ENCODE measurements at places on chromosomes 5 and 9. TPM values are rescaled to one million over a fixed set of nuclear protein-coding genes. Genes with fewer than 3 reads are reported as not detected.

GRCh38 chr5:77937015-77937908, 161.1 kb upstream of the TBCA start:
- no peak for DNase-seq

Gene TRIM36
- 3.5 TPM for total RNA-seq

GRCh38 chr5:179679014-179679674, 1.7 kb downstream of the CBY3 start:
- DNase-seq, result peak; percentile 58

- no peak for DNase-seq
Measured at GRCh38 chr5:69415584-69415958, 655 bp downstream of the MARVELD2 start.

GRCh38 chr9:18805386-18805785, 227.6 kb downstream of the SAXO1 start:
- DNase-seq, result no peak

DNA sequence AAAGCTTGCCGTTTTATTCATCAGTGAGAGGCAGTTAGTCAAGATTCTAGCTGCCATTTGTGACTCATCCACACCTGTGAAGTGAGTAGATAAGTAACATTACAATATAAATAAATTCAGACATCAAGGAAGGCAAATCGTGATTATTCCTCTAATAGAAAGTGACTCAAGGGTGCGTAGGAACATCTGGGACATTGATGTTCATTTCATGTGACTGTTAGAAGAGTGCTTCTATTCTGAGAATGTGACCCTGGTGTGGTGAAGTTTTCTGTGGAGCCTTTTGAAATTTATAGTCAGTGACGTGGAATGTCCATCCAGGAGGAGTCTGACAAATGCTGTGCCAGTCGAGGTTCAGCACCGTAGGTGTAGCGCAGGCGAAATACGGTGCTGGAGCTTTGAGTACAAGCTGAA, 48.4 kb upstream of the FAM240B start:
- no peak for DNase-seq

GRCh38 chr5:1883120-1883924, 597 bp upstream of the IRX4 start:
- DNase-seq, result no peak

DNA sequence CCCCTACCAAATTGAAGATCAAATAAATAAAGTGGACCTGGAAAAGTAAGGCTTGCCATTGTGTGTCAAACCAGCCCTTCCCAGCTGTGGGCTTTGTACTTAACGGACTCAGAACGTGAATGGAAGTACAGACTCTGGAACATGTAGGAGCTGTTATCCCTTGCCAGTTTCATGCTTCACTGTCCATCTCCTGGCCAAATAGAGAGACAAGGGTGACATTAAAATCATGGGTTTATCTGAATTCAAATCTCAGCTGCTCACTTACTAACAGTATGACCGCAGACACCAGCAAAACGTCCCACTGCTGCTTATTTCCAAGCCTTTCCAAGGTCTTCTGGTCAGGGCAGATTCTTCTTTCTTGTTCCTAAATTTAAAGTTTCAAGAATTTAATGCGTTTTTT, 52.2 kb downstream of the EXOSC2 start:
- DNase-seq, result no peak

- no peak for DNase-seq
Measured at GRCh38 chr5:62299101-62299500, 6.9 kb upstream of the KIF2A start.

Gene SMARCA2
- total RNA-seq, result 64.2 TPM

Gene GPR151
- total RNA-seq, result not detected

DNA sequence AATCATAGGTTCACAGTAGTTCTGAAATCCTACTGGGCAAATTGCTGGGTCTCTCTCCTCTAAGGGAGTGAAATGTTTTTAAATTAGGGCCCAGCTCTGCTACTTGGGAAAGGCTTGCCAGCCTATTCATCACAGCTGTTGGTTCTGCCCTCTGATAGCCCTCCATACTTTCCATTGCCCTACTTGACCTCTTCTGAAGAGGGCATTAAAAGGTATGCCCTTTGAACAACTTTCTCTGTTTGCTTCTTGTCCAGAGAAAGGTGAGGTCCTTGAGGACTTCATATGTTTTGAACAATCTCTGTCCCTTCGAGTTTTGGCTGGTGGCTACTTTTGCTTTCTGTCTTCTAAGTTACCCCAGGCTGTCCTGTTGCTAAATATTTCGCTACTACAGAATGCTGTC, 62.3 kb upstream of the JAK2 start:
- no peak for DNase-seq

DNA sequence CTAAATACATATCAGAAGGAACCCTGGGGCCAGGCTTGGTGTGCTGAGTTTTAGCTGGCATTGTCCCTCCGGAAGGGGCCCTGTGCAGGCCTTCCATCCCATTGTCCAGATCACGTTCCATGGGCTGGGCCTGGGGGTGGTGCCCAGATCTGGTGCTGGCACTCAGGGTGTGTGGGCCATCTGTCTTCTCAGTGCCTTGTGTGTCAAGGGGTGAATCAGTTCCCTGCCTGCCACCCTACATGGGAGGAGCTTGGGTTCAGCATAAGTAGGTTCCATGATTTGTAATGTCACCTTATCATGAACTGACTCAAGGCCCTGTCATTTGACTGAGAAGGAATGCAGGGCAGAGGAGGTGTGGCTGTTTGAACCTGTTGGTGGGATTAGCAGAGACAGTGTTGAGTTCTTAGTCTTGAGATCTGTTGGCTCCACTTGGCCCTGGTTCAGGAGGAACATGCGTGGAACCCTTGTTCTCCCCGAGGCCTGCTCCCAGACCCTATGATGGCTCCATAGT, 176.8 kb downstream of the MACROH2A1 start:
- DNase-seq, result no peak

- DNase-seq, result no peak
Measured at GRCh38 chr9:118306801-118307200, 602.6 kb downstream of the TLR4 start.

DNA sequence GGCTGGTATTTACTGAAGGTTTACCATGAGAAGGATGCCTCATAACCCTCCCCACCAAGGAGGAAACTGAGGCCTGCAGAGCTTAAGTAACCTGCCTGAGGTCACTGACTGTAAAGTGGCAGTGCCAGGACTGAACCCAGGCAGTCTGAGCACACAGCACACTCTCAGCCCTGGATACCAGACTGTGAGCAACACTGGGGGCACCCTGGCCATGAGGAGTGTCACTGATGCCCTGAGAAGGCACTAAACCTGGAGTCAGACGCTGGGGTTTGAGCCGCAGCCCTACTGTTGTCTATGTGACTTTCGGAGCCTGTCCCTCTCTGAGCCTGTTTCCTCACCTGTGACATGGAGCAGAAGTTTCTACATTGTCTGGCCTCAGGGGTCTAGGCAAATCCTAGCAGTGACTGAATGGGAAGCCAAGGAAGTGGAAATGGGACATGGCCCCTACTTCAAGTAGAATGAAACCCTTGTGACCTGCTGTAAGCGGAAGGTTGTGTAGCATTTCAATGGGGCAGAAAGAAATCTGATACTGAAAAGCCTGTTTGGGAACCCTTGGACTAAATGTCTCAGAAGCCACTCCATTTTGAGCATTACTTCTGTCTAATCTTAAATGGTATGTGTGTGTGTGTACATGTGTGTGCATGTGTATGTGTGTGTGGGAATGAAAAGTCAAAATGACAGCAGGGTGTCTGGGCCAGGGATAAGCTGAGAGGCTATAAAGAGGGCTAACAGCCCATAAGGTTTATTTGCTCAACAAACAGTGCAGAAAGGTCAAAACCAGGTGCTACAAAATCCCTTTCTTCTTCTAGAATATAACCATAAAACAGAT, 36.0 kb downstream of the B4GALT1 start:
- no peak for DNase-seq

DNA sequence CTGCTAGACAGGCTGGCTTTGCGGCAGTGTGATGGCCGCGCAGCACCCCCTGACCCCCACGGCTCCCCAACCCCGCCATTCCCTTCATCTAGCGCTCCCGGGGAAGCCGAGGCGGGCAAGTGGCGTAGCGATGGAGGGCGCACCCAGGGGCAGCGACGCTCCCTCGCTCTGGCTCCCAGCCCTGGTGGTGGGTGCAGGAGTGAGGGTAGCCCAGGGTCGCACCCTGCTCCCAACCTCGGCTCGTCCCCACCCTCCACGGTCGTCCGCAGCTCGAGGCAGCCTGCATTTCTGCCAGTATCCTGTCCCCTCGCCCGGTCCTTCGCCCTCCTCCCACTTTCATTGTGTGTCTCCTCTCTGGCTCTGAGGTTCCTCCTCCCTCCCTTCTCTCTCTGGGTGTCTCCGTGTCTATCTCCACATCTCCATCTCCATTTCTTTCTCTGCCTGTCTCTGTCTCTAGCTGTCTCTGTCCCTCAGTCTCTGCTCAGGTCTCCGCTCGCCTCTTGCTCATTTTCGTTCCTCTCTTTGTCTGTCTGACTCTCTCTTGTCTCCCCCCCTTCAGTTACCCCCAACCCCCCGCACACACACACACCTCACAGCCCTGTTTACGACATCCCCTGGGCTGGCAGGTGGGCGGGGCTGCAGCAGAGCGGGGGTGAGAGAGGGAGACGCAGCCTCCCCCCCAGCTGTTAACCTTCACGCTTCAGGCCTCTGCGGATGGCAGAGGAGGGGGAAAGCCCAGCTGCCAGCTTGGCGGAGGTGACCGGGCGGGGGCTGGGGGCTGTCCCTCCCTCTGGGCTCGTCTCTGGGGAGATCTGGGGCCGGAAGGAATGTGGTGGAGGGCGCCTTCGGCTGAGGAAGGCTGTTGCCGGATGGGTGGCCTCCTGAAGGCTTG, 48.7 kb upstream of the PSD2 start:
- DNase-seq, result no peak

DNA sequence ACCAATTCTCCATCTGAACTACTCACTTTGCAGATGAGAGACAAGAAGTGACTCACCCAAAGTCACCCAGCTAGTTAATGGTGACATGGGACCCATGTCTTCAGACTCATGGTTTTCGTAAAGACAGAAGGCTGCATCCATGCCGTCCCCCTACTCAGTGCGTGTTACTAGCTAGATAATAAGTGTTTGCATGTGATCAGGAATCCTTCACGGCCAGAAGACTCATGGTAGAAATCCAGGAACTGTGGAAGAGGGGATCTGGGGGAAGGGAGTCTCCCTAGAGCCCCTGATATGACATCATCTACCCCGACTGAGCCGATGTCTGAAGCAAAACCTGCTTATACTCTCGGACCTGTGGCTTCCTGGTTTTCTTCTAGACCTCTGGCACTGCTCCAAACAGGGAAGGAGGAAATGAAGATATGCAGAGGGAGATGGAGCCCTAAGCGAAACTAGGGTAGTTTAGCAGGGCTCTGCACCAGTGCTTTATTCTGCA, 3.3 kb downstream of the RNF183 start:
- no peak for DNase-seq

Gene ZNF300
- 7.7 TPM for total RNA-seq

DNA sequence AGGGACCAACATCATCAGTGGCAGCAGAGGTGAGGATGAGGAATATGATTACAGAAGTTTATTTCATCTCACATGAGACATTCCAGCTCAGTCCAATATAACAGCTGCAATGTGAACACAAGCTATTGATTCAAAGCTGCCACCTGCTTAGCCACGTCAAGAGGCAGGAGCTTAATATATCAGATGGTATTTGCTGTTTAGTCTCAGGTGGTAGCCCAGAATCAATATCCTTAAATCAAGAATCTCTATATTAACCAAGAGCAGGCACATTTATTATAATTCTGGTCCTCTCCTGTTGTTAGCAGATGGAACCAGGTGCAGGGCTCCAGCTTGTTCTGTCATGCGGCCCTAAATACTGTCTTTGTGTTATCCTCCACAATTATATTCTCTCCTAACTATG, 431.6 kb downstream of the ICE1 start:
- no peak for DNase-seq

GRCh38 chr9:99000476-99001395, 57.0 kb downstream of the COL15A1 start:
- peak; percentile 73 for DNase-seq

GRCh38 chr5:56950626-56951125, 1.2 kb downstream of the MIER3 start:
- peak; percentile 68 for DNase-seq

GRCh38 chr5:42301349-42301748, 121.9 kb upstream of the GHR start:
- peak; percentile 2 for DNase-seq

Gene RFESD
- 4.8 TPM for total RNA-seq

- no peak for DNase-seq
Measured at GRCh38 chr5:178991190-178992145, 3.7 kb downstream of the GRM6 start.

- peak; percentile 97 for DNase-seq
Measured at GRCh38 chr5:83368319-83368718, 103.2 kb upstream of the VCAN start.

- no peak for DNase-seq
Measured at GRCh38 chr5:179310439-179311090, 34.7 kb downstream of the ADAMTS2 start.

- no peak for DNase-seq
Measured at GRCh38 chr9:105639936-105640335, 22.3 kb upstream of the TAL2 start.

Gene WHRN
- 1.7 TPM for total RNA-seq

DNA sequence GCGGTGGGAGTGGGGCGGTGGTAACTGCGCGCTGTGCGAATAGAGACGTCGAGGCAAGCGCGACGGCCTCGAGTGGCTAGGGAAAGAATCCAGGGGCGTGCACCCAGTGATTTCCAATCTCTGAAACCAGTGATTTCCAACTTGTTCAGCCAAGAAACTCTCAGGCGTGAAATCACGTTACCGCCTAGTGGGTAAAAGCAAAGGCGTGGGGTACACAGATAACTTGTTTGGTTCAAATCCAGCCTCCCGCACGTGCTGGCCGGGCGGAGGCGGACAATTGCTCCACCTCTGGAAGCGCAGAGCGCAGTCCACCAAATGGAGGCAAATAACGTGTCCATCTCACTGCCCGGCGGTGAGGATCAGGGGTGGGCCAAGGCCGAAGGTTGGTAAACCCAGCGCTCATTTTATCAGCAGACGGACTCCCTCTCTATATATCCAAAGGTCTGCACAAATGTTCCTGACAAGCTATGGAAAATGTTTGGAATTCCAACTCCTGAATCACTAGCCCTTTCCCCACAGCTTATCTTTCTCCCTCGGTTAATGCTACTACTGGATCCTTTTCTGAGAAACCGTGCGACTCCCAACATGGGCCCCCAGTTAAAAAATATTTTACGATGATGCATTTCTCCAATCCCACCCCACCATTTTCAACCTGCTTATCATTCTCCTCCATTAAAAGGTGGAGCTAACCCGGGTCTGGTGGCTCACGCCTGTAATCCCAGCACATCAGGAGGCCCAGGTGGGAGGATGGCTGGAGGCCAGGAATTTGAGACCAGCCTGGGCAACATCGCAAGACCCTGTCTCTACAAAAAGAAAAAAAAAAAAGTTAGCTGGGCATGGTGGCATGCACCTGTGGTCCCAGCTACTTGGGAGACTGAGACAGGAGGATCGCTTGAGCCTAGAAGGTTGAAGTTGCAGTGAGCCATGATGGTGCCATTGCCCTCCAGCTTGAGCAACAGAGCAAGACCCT, 950 bp upstream of the FNBP1 start:
- peak; percentile 41 for DNase-seq

Data from RPMI7951 (cell line).